ENCODE measurements at places on chromosomes 5 and 9. TPM values are rescaled to one million over a fixed set of nuclear protein-coding genes. Genes with fewer than 3 reads are reported as not detected.

Gene CAVIN4
- total RNA-seq: 1.3 TPM

Gene EDIL3
- total RNA-seq: 42.4 TPM

Gene ECM2
- 13.8 TPM for total RNA-seq

Gene BAAT
- total RNA-seq: 1.0 TPM

Gene IL13
- not detected for total RNA-seq

Gene SLC25A48
- total RNA-seq: not detected

Gene EGFLAM
- total RNA-seq: 2.1 TPM

Gene PRUNE2
- 7.4 TPM for total RNA-seq

Gene FOXD4L6
- total RNA-seq: not detected

Gene WNK2
- 0.35 TPM for total RNA-seq

Gene ADRA1B
- total RNA-seq: 7.1 TPM

Gene CENPK
- 2.3 TPM for total RNA-seq

Gene NR5A1
- not detected for total RNA-seq

Gene EIF4E1B
- not detected for total RNA-seq

Gene ELAVL2
- total RNA-seq: not detected

Gene CCDC192
- not detected for total RNA-seq

Gene ZNF354B
- total RNA-seq: 15.7 TPM

Gene FAM174A
- total RNA-seq: 21.7 TPM

Gene MARVELD2
- total RNA-seq: 32.4 TPM

Gene ZDHHC11B
- 8.0 TPM for total RNA-seq

Gene GPR151
- not detected for total RNA-seq

Gene OTP
- not detected for total RNA-seq

Gene FGF1
- 1.8 TPM for total RNA-seq

Gene COL15A1
- total RNA-seq: 8.0 TPM

Gene MYOZ3
- total RNA-seq: 1.7 TPM

Gene BICD2
- 38.6 TPM for total RNA-seq

Gene NDUFB6
- 38.2 TPM for total RNA-seq

Gene DNAH5
- total RNA-seq: 4.6 TPM

Gene FBP1
- total RNA-seq: 357 TPM

Gene GFRA3
- total RNA-seq: 0.90 TPM

Gene ANGPTL2
- 19.4 TPM for total RNA-seq

Gene ZDHHC11
- total RNA-seq: 12.6 TPM

Gene OMD
- total RNA-seq: 6.5 TPM

Gene CDH9
- total RNA-seq: not detected

Gene SLC25A2
- total RNA-seq: 0.64 TPM

Gene RANBP17
- total RNA-seq: 17.8 TPM

Gene RNF183
- total RNA-seq: not detected

Gene PCDHA6
- total RNA-seq: 0.64 TPM

Gene CEL
- total RNA-seq: 0.75 TPM

Gene SPATA31E1
- total RNA-seq: not detected

Gene TAF11L10
- not detected for total RNA-seq

Gene IL7R
- 226 TPM for total RNA-seq

Gene SPINK6
- total RNA-seq: not detected

Gene PFDN1
- total RNA-seq: 54.0 TPM

Gene TRIM41
- total RNA-seq: 26.9 TPM

Gene ENHO
- 0.61 TPM for total RNA-seq

Gene PTGS1
- 16.4 TPM for total RNA-seq

Gene OR1L4
- total RNA-seq: not detected

Gene STPG3
- not detected for total RNA-seq

Gene PCDHGA5
- 3.5 TPM for total RNA-seq

Gene ANKRD31
- 0.14 TPM for total RNA-seq

Gene GRAMD2B
- 17.0 TPM for total RNA-seq

Gene PCDHB11
- total RNA-seq: 2.0 TPM

Gene IFNE
- not detected for total RNA-seq

Gene KCNT1
- 0.29 TPM for total RNA-seq

Gene PAEP
- not detected for total RNA-seq
